ENCODE measurements at places on chromosomes 6 and 20.

GRCh38 chr20:37728635-37728983 lies 34.8 kb downstream of the CTNNBL1 start:
- no peak for DNase-seq

GRCh38 chr6:22062807-22063408 lies 233.9 kb downstream of the PRL start:
- no peak for DNase-seq

DNA sequence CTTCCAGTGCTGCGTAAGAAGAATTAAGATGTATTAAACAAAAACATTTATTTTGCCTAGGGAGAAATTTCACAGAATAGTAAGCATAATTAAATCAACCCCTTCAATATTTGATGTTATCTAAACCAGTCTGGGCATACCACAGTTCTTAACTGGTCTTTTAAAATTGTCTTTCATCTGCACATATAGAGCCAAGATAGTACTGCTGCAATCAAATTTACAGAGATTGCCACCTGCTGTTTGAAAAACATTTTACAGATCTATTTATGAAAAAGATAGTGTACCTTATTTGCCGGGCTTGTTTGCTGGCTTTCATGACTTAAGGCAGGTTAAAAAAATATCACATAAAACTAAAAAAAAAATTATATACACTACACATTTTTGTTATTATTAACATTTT lies 323.2 kb downstream of the ADGRB3 start:
- DNase-seq: no peak

DNA sequence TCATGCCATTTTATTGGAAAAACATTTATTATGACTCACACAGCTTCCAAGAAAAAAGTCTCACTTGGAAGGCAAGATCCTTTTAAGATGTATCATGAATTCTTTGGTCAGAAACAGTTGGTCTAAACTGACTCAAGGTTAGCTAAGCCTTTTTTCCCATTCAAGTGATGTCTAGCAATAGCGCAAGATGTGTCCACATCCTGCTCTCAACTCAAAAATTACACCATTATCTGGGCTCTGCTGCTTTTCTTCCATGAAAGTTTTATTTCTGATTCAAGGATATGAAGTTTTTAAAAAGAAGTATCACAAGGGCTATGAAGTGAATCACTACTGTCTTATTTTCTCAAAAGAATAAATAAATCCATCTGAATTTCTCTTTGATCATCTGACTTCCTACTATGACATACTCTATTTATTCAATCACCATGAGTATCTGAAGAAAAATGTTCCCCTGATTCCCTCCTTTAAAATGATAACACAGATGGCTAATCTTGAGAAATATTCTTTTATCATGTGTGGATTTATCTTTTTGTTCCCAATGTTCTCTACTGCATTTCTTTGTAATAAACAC lies 139.2 kb downstream of the AHI1 start:
- DNase-seq: peak; percentile 94

DNA sequence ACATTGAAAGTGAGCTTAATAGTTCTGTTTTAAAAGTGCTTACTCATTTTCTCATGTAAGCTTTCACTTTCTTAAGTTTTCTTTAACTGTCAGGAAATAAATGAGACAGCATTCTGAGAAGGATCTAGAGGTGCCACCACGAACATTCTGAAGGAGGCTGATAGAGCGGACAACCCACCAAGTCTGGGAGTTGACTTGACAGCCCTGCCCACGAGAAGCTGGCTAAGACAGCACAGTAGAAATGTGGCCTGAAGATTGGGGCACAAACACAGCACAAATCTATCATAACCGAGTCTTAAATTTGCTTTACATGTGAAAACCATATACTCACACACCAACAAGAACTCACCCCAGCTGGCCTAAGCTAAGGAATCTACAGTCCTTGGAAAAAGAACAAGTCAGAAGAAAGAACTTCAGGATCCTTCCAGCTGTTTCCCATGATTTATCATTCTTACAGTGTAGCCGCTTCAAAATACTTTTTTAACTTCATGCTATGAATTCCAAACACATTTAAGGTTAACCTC lies 144.2 kb upstream of the TNFAIP3 start:
- peak; percentile 26 for DNase-seq

DNA sequence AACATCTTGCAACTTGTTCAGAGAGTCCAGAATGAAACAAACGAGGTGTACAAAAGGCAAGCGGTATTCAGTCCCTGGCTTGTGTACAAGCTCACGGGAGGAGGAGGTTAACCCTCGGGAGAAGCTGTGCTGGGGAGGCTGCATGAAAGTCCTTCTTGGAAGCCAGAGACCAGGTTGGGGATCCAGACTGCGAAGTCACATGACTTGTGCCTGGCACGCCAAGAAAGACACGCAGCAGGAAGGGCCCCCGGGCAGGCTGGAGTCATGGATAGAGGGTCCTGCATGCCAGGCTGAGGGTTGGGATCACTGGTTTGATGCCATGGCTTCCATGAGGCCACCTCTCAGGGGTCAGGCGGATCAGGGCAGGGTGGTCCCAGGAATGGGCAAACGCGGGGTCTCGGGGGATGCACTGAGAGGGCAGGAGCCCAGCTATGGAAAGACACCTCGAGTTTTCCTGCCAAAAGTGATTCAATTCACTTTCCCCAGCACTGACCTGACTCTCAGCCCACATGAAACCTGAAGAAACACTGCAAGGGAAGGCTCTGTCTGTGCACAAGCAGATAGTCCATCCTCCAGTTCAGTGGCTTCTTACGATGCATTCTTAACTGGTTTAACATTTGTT lies 79.4 kb downstream of the DLL1 start:
- DNase-seq: no peak

GRCh38 chr6:144493035-144493910 lies 208.1 kb downstream of the UTRN start:
- DNase-seq: no peak

GRCh38 chr20:23255106-23255505 lies 95.5 kb upstream of the NXT1 start:
- DNase-seq: no peak

DNA sequence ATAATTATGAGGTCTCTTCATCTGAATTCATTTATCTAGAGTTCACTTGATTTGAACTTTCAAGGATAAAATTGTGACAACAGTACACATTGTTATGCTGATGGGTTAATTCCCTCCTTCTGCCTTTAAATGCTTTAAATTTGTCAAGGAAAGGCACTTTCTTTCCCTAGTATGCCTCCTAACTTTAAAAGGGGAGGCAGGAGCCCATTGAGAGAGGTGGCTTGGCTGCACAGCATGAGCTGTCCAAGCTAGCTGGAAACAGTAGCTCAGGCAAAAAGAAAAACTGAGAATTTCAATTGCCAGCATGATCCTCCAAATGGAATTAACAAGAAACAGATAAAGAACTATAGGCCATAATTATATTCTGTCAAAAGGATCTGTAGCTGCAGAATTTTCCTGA lies 243.3 kb upstream of the GRIK2 start:
- DNase-seq: no peak

DNA sequence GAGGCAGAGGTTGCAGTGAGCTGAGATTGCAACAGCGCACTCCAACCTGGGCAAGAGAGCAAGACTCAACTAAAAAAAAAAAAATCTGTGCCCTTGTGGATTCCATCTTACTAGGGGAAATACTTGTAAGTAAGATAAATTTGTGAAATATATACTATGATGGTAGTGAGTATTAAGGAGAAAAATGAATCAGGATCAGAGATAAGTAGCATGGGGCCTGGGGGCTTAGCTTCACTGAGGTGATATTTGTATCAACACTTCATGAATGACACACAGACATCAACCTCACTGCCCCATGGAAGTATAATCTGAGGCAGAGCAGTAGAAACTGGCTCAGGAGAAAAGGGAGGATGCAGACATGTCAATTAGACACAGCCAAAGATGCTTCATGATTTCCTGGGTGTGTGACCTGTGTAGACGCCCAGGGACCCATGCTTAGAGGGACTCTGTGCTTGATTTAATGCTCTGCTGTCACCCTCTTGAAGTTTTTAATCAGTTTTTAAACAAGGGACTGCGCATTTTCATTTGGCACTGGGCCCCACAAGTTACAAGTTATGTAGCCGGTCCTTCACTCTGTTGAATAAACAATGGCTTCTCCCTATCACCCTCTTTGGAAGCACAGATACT lies 41.9 kb downstream of the PCNA start:
- no peak for DNase-seq

DNA sequence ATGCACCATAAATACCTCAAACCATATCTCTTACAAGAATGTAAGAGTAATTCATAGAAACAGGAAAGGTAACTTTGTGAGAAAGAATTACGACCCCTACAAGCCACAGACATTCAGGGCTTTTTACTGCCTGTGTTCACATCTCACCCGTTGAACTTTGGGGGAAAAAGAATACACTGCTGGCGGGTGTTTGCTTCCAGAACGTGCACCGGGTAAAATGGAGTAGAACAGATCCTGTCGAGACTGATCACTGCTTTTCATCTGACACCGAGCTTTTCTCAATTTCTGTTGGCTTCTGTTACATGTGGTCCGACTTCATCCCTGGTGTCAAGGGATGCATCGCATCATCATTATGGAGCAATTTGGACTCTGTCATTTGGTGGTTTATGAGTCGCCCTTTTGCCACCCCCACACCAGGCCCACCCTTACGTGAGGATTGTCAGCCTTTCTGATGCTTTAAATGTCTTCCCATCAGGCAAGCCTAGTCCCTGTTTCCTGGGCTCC lies 219.2 kb upstream of the ZFP64 start:
- peak; percentile 82 for DNase-seq

DNA sequence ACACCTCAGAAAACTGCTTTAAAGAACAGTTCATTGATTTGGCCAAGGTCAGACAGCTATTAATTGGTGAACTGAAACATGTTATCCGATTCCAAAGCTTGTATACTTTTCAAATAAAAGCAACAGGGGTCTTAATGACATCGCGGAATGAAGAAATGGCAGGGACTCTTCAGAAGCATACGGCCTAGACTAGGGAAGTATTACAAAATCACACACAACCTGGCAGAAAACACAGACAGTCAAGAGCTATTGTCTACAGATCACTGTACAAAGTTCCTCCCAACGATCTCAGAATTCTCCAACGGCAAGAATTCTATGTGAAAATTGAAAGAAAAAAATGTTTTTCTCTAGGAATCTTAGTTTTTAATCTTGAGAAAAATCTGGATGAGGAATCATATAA lies 105.5 kb downstream of the PTPRK start:
- DNase-seq: no peak

All from fibroblast of skin of right biceps (primary cell).